ENCODE measurements at places on chromosomes 6 and 20.

DNA sequence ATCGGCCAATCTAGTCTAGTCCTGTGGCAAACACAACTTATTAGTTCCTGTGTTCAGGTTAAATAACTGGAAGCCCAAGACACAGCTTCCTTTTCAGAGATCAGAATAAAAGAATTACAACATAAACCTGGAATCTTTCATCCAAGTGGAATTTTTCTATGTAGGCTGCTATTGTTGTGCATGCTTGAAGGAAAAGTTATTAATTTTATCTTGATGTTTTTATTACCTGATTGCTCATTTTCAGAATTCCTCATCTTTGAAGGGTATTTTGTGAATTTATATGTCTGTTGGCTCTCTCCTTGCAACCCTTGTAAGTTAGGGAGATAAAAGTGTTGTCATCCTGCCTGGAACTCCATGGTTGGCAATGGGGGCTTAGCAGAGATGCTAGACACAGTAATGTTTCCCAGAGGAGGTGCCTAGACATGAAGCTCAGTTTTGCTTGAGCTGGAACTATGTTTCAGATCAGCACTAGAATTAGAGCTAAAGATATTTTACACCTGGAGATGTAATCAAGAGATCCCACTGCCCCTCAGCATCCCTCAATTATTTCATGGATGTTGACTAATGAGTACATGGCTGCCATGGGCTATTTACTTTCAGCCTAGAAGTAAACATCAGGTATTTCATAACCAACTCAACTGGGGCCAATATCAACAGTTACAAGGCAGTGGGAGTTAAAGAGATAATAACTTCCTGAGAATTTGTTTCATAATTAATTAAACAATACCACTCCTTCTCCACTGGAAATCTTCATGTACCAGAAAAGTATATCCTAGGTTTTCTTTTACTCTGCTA, 367.0 kb upstream of the MARCKS start:
- DNase-seq, result no peak

- no peak for DNase-seq
Measured at GRCh38 chr6:132648356-132648755, 10.6 kb downstream of the TAAR1 start.

DNA sequence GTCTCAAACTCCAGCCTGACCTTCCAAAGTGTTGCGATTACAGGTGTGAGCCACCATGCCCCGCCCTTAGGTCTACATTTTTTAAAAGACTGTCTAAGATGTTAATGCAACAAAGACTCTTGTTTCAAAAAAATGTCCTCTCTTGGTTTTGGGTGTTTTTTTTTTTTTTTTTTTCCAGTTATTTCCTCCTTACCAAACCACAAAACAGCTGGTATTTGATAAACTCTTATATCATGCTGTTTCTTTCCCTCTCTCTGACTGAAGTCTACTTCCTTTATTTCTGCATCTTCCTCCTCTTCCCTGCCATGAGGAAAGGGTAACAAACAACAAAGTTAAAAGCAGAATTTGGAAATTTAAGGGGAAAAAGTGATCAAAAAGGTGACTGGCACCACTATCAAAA, 21.2 kb downstream of the STK38 start:
- DNase-seq, result no peak

- DNase-seq, result no peak
Measured at GRCh38 chr6:48883116-48883515, 579.9 kb downstream of the MMUT start.

GRCh38 chr20:56779452-56780143, 150.5 kb downstream of the TFAP2C start:
- no peak for DNase-seq

GRCh38 chr20:6848041-6848440, 80.6 kb downstream of the BMP2 start:
- no peak for DNase-seq

- no peak for DNase-seq
Measured at GRCh38 chr6:16810411-16810810, 49.2 kb upstream of the ATXN1 start.

DNA sequence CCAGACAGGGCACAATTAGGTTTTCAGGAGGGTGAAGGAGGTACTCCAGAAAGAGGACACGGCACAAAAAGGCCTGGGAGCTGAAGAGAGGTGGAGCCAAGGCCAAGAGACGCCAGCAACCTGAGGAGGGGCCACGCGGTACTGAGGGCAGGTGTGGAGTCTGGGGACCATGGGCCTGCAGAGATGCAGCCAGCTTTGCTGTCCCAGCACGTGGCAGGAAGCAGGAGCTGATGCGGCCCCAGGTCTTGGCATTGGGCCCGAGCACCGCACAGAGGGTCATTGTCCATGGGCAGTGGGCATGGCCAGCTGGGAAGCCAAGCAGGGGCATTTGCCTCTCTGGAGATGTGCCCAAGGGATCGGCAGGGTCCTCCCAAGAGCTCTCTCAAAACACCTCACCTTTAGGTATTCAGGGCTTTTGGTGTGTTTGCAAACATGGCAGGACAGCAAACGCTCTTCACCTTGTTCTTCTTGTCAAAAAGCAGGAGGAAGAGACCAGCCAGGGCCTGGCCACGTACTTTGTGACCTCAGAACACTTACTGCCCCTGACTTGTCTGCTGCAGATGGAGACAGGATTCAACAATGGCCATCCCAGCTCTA, 1.4 kb upstream of the BPIFB1 start:
- no peak for DNase-seq

GRCh38 chr6:157528931-157529653, 148.1 kb downstream of the ZDHHC14 start:
- no peak for DNase-seq

DNA sequence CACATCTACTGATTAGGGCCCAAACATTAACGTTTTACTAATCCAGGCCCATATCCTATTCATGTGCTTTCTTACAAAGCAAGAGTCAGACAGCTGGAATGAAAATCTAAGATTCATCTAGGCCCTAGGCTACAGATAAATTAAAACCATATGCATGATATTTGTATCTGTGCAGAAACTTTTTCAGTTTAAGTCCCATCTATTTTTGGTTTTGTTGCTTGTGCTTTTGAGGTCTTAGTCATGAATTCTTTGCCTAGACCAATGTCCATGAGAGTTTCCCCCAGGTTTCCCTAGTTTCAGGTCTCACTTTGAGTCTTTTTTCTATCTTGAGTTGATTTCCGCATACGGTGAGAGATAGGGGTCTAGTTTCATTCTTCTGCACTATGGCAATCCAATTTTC, 20.2 kb downstream of the ADNP start:
- no peak for DNase-seq

DNA sequence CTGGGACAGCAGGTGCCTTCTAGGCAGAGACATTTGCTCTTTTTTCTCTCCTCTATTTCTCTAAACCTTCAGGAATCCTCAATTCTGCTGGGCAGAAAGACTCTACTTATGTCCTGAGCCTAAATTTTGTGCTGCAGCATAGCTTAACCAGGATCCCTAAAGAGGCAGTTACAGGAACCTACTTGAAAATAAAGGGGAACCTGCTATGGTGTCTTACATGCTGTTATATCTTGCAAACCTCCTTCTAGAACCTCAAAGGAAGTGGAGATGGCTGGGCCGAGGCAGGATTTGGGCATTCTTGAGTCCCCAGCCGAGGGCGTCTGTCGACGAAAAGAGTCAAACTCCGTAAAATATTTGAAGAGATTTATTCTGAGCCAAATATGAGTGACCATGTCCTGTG, 17.1 kb upstream of the GMNN start:
- no peak for DNase-seq

DNA sequence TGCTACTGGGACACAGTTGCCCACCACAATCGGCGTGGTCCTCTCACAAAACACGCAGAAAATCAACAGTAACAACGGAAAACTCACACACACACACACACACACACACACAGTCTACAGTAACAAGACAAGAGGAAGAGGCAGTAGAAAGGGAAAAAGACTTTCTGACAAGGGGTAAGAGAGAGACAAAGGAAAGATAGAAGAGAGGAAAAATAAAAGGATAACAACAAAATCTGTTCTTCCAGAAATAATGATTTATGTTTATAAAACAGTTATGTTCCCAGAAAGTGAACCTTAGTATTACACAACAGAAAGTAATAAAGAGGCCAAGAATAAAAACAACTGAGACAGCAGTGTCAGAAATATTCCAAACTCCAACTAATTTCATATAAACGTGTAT, 2.9 kb downstream of the RANBP9 start:
- no peak for DNase-seq

GRCh38 chr6:144546807-144547206, 261.7 kb downstream of the UTRN start:
- DNase-seq, result no peak

DNA sequence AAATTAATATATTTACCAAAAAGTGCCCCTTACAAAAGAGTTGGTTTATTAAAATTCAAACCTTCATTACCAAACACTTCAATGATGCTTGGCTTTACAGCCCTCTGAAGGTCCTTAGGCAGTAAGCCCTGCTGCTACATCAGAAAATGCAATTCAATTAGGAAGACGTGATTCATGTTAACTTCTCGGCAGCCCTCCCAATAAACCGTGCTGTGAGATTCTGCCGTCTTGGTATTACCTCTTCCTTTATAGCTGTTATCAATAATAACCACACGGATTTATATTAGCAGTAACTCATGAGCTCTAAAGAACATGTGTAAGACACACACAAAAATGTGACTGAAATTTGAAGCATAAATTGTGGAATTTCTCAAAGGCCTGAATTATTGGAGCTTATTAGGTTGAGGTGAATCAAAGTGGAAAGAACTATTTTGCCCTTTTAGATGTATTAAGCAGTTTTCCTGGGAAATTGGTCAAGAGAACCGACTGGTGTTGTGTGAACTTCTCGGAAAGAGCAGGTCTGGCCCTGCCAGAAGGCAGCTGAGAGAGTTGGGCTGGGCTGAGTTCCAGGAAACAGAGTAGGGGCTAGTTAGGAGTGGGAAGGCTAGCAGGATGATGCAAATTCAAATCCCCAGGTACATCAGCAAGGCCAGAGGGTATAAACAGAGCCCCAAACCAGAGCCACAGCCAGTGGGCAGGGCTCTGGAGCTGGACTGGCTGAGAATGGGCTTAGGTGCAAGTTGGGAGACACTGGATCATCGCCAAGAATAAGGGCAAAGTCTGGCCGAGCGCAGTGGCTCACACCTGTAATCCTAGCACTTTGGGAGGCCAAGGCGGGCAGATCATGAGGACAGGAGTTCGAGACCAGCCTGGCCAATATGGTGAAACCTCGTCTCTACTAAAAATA, 33.1 kb downstream of the FGD2 start:
- DNase-seq, result no peak

DNA sequence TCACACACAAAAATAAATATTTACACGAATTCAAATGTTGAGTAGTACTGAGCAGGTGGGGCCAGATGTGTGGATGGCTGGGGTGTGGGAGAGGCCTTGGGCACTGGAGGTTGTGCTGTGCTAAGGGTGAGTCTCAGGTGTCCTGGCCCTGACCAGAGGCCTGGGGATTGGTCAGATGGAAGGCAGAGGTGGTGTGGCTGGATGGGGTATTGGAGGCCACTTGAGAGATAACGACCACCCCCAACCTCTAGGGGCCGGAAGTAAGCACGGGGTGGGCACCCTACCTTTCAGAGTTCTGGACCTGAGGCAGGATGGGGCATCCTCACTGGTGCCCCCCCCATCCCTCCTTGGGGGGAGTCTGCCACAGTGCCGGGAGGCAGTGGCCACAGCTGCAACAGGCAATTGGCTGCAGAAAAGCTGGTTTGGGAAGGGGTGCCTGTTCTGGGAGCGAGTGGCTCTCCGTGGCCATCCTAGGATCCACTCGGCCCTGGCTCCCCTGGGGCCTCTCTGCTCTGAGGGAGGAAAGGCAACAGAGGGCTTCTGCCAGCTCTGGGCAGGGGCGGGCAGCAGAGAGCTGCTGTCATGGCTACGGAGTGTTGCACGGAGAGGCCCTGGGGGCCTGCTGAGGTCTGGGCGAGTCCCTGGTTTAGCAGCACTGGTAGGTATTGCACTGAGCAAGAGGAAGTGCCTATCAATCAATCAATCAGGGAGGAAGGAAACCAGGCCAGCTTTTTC, 87.6 kb downstream of the ASXL1 start:
- DNase-seq, result no peak

DNA sequence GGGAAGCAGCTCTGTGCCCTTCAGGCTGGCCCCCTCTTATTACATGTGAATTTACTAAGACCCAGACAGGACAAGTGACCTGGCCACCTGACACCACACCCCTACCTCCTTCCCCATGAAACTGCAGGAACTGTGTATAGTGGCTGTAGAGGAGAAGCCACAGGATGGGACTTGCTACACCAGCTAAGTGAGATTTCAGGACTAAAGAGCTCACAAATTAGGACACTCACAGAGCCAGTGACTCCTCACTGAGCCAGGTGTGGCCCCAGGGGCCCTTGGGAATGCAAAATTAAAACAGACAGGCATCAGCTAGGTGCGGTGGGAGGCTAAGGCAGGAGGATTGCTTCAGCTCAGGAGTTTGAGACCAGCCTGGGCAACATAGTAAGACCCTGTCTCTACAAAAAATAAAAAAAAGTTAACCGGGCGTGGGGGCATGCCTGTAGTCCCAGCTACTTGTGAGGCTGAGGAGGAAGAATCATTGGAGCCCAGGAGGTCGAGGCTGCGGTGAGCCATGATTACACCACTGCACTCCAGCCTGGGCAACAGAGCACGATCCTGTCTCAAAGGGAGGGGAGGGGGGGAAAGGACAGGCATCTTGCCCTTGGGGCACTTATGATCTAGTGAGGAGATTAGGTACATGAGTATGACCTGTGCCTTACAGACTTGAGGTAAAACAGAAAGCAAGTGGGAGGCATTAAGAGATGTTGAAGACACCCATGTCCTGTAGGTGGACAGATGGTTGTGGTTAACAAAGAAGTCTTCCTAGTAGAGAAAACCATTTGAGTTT, 23.2 kb upstream of the SRF start:
- DNase-seq, result no peak

DNA sequence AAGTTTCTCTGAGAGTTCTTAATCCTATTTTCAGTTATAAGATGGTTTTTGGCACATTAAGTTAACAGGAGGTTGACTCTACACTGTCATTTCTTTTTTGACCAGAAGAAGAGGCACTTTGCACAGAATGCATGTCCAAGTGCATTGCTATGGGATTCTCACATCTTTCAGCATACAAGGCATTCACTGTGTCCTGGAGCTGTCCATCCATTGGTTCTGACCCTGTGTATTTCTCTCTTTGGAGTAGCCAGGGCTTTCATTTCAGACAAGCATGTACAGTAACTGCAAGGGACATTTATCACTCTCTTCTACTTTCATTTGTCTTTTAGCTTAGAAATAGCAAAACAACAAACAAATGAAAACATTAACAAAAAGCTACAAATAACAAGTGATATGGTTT, 275.1 kb upstream of the IMPG1 start:
- no peak for DNase-seq

- DNase-seq, result no peak
Measured at GRCh38 chr20:54618412-54618811, 143.0 kb downstream of the DOK5 start.

DNA sequence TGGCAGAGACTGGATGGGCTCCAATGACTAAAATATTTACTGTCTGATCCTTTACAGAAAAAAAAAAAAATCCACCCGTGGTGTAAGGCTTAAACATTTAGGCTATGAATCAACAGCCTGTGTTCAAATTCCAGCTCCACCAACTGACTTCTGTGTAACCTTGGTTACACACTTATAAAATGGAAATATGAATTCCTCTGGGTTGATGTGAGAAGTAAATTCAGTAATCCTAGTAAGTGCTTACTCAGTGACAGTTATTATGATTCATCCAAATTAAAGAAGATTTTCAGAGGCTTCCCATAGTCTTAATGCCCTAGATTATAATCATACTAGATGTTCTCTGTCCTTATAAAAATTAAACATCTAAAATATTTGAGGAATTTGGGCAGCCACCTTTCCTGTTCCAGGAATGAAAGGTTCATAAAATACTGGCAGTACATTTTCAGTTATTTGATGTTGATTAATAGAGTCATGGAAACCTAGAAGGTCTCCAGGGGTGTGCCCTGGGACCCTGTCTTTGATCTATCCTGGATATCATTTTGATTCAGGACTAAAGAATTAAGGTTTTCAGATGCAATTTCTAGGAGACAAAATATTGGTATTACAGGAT, 180.3 kb upstream of the ZNF217 start:
- DNase-seq, result no peak
